ENCODE measurements at places on chromosomes 11 and 22.
A peak's percentile ranks its signal among the peaks of the same experiment; 100 is the strongest.

- DNase-seq: no peak
These were observed 17.0 kb downstream of the KCNE3 start for GRCh38 chr11:74450318-74450717.

DNA sequence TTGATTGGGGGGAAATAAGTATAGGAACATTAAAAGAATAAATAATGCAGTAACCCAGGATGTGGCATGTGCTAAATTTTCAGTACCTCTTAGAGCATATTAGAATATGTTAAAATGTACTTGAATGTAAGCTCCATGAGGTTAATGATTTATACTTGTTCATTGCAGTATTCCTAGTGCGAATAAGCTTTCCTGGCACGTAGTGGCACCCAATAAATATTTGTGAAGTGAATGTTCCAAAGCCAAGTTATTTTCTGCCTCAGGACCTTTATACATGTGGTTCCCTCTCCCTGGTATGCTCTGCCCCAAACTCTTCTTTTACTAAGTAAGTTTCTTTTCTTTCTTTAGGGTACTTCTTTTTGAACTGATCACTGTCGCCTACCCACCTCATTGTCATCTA, 118.8 kb downstream of the DBX1 start:
- DNase-seq: no peak

GRCh38 chr11:58647141-58647699, 24.8 kb downstream of the CNTF start:
- no peak for DNase-seq

GRCh38 chr11:128036556-128037093, 550.7 kb downstream of the ETS1 start:
- no peak for DNase-seq

- DNase-seq: no peak
These were observed 13.3 kb downstream of the ASCL2 start for GRCh38 chr11:2256951-2257700.

DNA sequence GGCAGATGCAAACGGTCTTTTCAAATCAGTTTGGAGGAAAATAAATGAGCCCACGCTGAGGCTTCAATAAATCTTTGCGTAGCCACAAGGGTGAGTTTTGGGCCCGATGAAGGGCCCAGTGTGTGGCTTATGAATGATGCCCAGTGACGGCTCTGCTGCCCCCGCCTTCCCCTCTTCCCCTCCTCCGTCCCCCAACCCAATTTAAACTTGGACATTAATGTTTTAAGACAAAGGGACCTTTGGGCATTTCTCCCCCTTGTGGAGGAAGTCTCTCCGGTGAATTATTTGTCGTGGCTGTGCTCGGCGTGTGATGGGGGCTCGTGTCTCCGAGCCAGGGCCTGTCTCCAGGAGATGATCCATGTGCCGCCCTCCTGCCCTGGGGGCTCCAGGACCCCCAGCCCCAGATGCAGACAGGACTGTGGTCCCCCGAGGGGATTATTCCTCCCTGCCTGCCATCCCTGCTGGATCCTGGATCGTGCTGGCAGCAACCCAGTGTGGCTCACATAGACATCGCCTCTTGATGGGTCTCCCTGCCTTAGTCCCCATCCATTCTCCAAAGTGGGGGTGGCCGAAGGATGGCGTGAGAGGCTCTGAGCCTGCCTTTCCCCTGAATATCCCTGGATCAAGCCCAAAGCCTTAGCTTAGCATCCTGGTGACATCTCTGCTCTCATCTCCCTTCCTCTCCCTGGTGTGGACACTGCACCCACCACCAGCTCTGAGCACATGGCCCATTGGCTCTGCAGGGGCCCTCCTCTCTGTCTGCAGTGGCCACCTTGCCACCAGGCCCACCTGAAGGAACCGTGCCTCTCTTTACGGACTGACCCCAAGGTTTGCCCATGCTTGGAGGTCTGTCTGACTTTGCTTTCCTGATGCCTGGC, 56.4 kb downstream of the SMIM38 start:
- no peak for DNase-seq

GRCh38 chr11:119447664-119448242, 24.8 kb upstream of the THY1 start:
- no peak for DNase-seq

GRCh38 chr11:57464539-57465181, 4.3 kb downstream of the RTN4RL2 start:
- no peak for DNase-seq

DNA sequence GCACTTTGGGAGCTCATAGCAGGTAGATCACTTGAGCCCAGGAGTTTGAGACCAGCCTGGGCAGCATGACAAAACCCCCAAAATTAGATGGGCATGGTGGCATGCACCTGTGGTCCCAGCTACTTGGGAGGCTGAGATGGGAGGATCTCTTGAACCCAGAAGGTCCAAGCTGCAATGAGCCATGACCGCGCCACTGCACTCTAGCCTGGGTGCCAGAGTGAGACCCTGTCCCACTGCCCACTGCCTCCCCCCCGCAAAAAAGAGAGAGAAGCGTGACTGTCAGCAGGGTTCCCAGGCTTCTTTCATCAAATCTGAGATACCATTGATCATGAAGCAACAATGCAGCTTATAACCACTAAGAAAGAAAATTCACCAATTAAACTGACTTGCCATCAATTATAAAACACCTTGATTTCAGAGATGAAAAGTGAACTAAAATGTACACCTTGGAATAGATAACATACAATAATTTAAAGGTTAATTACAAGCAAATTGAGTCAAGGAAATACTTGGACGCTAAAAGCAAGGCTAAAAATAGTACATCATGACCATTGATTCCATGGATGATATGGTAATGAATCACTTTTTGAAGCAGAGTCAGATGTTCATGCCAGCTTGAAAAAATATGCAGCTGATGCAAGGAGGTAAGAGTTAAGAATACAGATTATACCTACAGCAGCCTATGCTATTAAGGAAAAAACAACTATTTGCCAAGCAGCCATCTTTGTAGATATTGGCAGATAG, 90.8 kb upstream of the ALKBH3 start:
- no peak for DNase-seq

- DNase-seq: no peak
These were observed 349.7 kb upstream of the MPPED2 start for GRCh38 chr11:30935861-30936260.

DNA sequence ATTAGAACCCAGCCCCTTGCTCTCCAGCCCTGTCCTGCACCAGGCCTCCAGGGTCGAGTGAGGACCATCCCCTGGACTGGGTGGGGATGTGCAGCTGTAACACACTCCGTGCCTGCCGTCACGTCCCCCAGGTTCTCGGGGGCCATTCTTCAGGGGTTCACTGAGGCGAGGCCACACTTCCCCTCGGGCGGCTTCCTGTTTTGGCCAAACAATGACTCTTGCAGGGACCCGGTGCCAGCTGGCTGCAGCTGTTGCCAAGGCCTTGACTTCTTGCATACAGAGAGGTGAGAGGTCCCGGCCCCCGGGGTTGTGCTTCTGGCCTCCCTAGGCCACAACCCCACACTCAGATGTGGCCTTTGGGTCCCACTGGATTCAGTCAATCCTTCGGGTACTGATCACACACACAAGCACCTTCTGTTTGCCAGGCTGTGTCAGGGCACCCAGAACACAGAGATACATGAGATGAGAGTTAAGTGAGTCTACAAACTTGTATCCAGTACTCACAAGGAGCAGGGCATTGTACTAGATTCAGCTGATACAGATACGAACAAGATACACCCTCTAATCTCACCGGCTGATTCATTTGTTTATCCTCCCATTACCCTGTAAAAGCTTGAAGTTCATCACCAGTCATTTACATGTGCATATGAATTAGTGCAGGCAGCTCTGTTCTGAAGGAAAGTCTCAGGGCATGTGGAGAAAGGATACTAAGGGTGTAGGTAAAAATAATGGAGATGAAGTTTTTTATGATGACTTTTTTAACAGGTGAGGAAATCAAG, 32.9 kb downstream of the LRRC32 start:
- DNase-seq: no peak

DNA sequence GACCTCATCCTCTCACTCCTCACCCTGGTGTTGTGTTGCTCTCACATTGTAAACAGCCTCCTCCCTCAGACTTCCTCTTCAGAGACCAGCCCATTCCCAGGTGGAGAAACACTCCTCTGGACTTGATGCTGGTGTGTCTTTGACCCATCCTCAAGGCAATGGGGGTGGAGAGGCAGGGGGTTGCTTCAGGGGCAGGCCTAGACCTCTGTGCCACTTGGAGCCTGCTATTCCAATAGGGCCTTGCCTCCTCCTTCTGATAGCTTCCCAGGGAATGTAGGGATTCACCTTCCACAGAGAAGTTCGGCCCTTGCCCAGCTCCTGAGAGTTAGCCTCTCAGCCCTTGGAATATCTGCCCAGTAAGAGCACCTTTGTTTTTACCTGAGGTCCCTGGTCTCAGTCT, 606.6 kb upstream of the CADM1 start:
- DNase-seq: no peak

GRCh38 chr11:5887172-5887571, 5.8 kb upstream of the OR52E5 start:
- no peak for DNase-seq

GRCh38 chr11:131817687-131818188, 447.3 kb downstream of the NTM start:
- DNase-seq: no peak

- no peak for DNase-seq
These were observed 10.9 kb downstream of the PRCP start for GRCh38 chr11:82889133-82890001.

- DNase-seq: no peak
These were observed 155.5 kb upstream of the OPCML start for GRCh38 chr11:133687781-133688180.

- no peak for DNase-seq
These were observed 19.5 kb upstream of the SORL1-AS1 start for GRCh38 chr11:121472312-121472711.

DNA sequence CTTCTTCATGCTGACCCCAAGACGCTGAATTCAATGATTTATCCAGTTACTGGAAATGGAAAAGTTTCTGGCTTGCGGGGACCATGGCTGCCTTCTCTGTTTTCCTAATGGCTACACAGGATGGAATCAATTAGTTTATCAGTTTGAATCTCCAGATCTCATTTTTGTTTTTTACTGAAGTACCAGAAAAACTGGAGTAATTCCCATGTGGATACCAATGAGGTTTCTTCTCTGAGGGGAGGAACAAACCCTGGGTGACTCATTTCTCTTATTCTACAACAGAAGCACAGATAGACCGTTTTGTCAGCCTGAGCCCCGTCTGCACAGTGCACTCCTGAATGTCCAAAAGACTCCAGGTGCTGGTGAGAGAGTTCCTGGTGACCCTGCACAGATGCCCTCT, 3.4 kb downstream of the ZNF195 start:
- no peak for DNase-seq

DNA sequence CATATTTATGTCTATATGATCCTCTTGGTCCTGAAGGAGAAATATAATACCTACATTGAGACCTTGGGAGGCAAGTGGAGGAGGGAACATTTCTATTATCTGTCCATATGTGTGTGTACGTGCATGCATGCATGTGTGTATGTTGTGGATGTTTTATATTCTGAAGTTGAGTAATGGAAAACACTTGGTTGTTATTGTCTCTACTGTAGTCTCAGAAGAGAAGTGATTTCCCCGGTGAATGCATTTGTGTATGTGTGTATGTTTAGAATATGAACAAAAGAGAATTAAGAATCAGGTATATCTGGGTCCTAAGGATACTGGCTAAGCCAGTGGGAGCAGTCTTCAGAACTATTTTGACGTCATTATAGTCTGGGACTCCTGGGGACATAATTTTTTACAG, at the start of gene OR52N1:
TSS of gene OR52N1 (minus strand) at position 101 of the 400 bp plus-strand sequence. CDS start 2,449 bp downstream, outside the sequence.
- no peak for DNase-seq

DNA sequence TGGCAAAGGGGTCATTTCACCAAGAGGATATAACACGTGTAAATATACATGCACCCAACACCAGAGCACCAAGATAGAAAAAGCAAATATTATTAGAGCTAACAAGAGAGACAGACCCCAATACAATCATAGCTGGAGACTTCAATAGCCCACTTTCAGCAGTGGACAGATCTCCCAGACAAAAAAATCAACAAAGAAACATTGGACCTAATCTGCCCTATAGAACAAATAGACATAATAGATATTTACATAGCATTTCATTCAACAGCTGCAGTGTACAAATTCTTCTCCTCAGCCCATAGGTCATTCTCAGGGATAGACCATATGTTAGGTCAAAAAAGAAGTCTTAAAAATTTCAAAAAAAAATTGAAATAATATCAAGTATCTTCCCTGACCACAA, 312.8 kb downstream of the TTC28 start:
- DNase-seq: no peak

GRCh38 chr11:30635401-30635989, 49.3 kb upstream of the MPPED2 start:
- no peak for DNase-seq

DNA sequence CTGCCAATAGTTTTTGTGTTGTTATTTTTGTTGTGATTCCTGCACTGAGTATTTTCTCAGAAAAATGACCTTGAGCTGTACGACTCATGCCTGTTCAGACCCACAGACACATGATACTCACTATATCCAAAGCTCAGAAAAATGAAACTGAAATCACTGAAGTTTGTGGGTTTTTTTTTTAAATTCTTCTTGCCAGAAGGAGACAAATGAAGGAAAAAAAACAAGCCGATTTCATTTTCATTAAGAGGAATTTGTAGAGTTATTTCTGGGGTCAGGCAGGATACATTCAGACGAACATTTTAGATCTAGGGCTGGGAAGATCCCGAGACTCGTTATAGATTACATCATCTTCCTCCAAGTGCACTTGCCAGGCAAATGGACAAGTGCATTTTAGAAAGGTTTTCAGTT, 60.4 kb downstream of the BMAL1 start:
- DNase-seq: no peak

DNA sequence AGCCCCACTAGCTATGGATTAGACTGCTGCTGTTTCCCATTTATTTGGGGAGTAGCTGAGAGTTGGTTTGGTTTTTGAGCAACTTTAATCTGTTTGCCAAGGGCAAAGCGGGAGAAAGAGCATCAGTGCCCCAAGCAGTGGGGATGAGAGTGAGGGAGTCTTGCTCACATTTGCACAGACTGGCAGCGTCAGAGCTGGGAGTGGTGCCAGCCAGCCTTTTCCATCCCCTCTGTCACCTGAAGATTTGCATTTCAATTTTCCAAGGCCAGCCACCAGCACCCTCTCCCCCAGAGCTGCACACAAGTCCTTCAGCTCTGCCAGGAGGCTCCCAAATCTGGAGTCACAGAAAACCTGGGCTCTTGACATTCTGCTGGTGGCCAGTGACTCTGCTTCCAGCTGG, 21.0 kb upstream of the UVRAG start:
- no peak for DNase-seq

DNA sequence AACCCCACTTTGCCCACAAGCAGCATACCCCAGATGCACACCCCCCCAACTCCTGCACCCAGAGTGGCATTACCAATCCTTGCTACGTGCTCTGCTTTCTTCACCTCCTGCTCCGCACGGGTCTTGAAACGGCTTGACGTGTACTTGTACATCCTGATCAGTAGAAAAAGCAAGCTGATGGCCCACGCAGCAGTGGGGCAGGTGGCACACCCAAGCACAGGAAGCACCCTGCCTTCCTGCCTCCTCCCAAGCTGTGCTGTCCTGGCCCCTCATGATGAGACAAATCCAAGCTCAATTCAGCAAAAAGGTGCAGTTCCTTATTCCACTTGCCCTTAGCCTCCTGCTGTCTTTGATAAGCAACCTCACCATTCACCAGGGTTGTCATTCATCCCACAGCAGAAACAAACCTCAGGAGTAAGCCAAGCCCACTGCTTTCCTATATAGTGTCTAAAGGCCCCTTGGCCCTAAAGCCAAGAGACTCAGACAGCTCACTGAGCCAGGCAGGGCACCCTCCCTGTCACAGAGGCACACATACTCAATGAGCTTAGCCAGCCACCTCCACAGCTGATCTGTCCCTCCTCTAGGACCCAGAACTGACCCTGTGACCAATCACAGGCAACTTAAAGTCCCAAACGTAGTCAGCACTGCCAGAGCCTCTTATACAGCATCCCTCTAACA, 27.8 kb downstream of the MORC2 start:
- peak; percentile 45 for DNase-seq

- DNase-seq: no peak
These were observed 98.6 kb upstream of the USP47 start for GRCh38 chr11:11743216-11743615.

Measured in activated CD4-positive, alpha-beta T cell treated with anti-CD3 and anti-CD28 coated beads, Interleukin-2, amount 50 U/mL, for 4 hours (primary cell).